T follicular helper cell (primary cell): ENCODE measurements at places on chromosomes 13 and 19.

DNA sequence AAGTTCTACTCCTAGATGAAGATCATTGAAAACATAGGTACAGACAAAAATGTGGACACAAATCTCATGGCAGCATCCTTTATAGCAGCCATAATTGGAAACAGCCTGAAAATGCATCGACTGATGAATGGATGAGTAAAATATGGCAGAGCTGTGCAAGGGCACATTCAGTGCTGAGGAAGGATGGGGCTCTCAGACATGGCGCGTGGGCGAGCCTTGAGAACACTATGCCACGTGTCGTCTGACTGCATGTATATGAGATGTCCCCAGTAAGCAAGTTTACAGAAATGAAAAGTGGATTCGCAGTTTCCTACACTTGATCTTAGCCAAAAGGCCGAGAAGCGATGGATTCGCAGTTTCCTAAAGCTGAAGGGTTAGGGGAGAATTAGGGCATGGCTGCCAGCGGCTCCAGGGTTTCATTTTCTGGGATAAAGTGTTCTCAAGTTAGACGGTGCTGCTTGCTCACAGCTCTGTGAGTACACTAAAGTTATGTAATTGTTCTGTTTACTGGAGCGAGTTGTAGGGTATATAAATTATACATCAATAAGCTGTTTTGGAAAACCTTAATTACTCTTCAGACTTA is 78.0 kb downstream of the RAB20 start:
- no peak for DNase-seq

DNA sequence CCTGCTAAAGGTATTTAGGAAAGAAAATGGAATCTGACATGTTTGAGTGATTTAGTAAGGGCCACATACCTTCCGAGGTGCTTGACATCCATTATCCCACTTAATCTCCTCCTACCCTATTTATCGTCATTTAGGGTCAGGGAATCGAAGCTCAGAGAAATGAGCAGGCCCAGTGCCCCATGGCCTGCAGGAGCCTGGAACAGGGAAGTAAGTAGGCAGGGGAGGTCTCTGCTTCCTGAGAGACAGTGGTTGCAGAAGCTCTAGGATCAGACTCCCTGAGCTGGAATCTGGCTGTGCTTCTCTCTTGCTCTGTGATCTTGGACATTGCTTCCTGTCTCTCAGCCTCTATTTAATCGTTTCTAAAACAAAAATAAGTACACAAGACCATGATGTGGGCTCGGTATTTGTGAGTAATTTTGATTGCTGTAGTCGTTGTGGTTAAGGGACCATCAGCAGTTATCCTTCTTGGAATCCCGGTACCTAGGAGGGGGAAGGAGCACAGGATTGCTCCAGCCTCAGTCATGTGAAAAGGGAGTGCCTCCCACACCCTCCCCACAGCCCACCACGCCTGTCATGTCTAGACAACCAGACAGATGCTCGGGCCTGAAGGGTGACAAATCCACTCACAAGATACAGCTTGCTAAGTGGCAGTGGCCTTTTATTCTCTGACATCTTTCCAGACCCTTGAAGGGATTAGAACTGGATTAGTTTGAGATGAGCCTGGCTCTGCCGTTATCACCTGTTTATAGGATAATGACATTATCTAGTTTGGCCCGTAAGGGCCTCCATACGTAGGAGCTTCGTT is 169.2 kb upstream of the TSHZ3 start:
- no peak for DNase-seq

DNA sequence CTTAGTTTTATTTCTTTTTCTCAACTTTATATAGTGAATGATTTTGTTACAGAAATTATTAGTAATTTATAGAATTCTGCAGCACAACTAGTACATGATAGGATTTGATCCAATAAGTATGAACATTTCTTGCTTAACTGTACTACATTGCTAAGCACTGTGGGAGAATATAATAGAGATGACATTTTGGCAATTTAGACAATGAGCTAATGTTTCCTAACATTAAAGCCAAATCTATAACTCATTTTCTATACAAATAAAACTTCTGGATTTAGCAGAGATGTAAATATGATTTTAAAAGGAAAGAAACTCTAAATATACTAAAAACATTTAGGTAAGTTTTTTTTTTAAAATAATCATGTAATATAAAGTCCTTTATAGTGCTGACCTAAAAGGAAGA is 87.3 kb downstream of the FNDC3A start:
- no peak for DNase-seq

GRCh38 chr13:45662162-45662561 is 40.0 kb upstream of the CBY2 start:
- no peak for DNase-seq

DNA sequence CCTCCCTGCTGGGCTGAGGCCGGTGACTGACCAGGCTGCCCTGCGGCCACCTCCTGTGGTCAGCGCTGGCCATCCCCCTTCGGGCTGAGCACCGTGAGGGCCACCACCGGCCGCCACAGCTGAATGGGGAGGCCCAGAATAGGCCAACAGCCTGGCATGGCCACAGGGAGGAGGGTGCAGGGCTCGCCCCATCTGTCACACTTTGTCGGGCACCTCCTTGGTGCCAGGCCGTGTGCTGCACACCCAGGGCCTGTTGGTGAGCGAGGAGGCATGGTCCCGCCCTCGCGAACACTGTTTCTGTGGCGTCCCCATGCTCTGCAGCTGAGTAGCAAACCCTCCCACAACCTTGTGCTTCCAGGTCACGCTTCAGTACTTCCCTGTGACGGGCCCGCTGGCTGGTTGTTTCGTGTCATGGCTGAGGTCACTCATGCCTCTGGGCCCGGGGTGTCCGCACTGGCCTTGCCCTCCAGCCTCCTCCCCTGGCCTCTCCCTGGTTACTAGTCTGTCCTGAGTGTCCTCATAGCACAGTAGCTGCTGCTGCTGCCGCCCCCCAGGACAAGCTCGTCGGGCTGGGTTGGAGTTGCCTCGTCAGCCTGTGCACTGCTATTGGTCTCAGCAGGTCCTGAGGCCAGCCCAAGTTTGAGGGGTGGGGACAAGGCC is 15.2 kb downstream of the EPN1 start:
- no peak for DNase-seq

- DNase-seq: no peak
Observed at GRCh38 chr13:53254500-53254899, 225.9 kb downstream of the OLFM4 start.

- no peak for DNase-seq
Observed at GRCh38 chr19:13887517-13887916, 10.6 kb downstream of the NANOS3 start.

DNA sequence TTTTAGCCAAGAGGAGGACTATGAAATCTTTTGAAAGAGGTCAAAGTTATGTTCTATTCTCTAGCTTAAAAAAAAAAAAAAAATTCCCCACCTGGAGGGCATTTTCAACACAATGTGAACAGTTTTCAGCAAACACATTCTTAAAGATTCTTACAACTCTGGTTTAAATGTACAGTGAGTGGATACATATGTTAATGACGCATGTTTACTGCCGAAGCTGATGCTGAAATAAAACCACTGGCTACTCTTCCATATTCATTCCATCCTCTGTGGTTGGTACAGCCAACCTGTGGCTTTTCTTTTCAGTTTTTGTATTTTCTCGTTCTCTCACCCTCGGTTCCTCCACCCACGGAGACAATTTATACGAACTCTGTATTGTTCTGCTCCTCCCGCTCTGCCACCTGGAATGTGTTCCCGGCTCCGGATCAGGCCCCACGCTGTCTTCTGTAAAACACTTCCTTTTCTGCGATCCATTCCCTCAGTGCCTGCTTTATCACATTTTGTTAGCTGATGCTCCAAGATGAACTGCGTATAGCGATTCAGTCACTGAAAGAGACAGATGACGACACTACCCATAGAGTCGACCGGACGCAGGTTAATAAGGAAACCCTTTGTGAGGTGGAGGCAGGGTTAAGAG is 466.4 kb upstream of the ARGLU1 start:
- DNase-seq: no peak

- no peak for DNase-seq
Observed at GRCh38 chr19:54203151-54203611, 2.5 kb downstream of the RPS9 start.

GRCh38 chr13:61187471-61187870 is 228.2 kb downstream of the PCDH20 start:
- DNase-seq: no peak

- DNase-seq: no peak
Observed at GRCh38 chr13:24267801-24268200, 41.6 kb upstream of the C1QTNF9 start.

- DNase-seq: no peak
Observed at GRCh38 chr19:29939628-29940027, 2.4 kb upstream of the URI1 start.

GRCh38 chr13:91141543-91142061 is 205.9 kb upstream of the MIR17HG start:
- no peak for DNase-seq

GRCh38 chr13:97111756-97112155 is 110.4 kb upstream of the MBNL2 start:
- no peak for DNase-seq

- no peak for DNase-seq
Observed at GRCh38 chr19:38303517-38304351, at the start of gene C19orf33. C19orf33 (plus strand) TSS chr19:38304251; CDS start chr19:38304262, 11 bp downstream.

- no peak for DNase-seq
Observed at GRCh38 chr19:5826531-5827341, 12.8 kb downstream of the FUT6 start.

DNA sequence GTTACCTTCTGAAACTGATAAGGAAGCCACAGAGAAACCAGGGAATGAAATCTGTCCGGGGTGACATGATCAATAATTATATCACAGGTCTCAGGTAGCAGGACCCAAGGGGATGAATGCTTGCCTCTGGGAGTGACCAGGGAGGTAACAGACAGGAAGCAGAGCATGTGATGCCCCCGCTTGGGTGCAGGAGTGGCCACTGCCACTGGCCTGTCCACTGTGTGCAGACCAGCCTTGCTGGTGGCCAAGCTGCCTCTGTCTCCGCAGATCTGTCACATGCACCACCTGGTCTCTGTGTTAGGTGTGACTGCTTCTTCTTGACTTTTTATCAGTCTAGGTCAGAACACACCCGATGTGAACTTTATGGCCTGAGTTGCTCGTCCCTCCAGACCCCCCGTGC is 71.8 kb downstream of the PEPD start:
- DNase-seq: no peak
